Mesothelial cell of epicardium (in vitro differentiated cells): ENCODE measurements at places on chromosomes 11 and 22.

GRCh38 chr11:117218133-117218915 is 13.5 kb downstream of the PCSK7 start:
- DNase-seq, result no peak

DNA sequence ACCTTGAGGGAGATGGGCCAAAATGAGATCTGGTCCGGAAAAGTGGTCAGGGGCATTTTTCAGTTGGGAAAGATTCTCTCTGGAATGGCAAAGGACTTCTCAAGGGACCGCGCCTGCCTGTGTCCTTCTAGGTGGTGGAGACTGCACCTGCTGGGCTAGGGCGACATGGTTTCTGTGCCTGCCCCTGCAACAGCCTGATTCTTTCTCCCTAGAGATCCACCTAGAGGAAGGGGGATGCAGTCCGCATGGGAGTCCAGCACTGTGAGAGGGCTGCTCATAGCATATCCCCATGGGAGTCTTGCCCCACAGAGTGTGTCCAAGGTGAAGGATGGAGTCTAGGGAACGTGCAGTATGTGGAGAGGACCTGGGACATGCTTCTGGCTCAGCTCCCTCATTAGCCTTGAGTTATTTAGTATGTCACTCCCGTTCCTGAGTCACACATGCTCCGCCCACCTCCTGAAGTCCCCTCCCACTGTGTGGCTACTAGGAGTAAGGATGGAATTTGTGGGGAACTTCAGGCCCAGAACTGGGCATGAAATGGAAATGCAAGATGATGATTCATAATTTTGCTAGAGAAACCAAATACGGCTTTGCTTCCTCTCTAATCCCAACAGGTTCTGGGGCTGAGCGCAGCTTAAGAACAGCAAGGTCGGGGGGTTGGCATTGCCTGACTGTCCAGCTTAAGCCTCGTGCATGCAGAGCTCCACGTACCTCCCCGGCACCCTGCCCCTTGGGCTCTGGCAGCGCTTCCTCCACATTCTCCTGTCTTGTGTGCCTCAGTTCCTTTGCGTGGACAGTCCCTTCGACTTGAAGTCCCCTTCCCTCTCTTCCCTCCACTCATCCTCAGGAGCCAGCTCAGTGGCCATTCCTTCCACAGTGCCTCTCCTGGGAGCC is 35.0 kb downstream of the GRIK4 start:
- no peak for DNase-seq

GRCh38 chr22:49332691-49333090 is 495.0 kb downstream of the BRD1 start:
- DNase-seq, result no peak

GRCh38 chr11:122572592-122572991 is 82.9 kb upstream of the UBASH3B start:
- DNase-seq, result no peak

GRCh38 chr22:38981005-38981991 is 849 bp upstream of the APOBEC3B start:
- DNase-seq, result no peak

DNA sequence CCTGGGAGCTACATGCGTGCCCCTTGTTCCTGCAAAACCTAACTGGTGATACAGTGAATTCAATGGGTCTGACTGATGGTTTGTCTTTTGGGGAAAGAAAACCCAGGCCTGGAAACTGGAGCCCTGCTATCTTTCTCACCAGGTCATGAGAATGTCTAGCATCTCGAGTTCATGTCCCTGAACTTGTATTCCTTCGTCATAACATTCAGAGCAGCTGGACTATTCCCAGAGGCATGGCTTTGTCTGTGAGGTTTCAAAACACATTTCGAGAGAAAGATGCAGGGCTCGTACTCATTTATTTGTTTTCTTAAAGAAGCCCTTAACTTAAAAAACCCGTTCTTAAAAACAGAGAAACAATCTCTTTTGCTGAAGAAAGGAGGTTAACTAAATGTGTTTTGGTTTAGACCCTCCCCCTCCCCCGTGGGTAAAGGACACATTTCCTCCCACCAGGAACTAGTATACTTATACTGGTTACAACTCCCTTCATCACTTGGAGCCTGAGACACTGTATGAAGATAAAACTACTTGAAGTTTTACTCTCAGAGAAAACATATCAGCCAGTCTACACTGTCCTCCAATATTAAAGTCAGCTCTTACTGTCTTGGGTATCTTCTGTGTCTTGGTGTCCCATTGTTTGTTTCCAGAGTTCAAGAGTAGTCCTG is 43.2 kb downstream of the ME3 start:
- no peak for DNase-seq

DNA sequence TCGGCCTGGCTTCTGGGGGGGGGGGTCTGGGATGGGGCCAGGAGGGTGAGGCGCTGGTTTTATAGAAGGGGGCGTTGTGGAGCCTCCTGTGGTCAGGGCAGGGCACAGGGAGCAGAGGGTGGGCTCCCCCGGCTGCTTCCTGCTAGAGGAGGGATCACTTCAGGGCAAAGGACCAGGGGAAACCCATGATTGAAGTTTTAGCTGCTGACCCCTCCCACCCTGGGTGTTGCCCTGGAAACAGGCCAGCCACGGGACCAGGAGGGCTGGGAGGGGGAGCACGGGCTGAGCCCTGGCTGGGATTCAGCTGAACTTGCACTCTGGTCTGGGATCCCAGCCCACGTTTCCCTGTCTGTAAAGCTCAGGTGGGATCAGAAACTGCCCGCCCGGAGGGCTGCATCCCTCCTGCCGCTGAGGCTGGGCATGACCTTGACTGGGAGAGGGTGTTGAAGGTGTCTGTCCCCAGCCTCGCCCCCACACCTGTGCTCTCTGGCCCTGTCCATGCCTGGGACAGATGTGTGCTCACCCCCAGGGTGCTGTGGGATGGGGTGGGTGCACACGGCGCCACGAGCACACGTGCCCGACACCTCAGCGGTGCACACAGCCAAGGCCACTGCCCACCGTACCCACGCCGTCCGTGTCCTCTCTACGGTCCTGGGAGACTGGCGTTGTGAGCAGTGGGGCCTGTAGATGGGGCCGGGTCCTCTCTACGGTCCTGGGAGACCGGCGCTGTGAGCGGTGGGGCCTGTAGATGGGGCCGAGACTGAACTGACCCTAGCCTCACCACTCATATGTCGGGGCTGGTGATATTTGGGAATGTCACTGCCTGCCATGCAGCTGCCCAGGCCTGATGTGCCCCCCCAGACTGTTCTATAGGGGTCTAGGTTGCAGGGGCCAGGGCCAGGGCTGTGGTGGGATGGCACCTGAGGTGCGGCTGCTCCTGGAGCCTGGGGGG is 2.3 kb downstream of the TSPAN4 start:
- peak; percentile 59 for DNase-seq

- DNase-seq, result no peak
Measured at GRCh38 chr11:4125141-4125540, 30.5 kb downstream of the RRM1 start.

DNA sequence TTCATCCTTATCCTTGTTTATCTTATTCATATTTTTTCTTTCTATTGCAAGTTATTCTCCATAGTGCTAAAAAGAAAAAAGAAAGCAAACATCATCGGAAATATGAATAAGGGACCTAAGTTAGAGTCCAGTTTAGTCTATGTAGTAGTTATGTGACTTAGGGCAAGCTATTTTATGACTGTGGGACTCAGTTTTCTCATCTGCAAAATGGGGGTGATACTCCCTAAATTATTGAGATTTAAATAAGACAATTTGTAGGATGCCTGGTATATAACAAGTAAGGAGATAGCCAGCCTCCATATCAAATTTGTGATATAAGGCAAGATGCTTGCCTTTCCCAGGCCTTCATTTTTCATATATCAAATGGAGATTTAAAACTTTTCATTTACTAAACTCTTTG is 69.5 kb downstream of the MAML2 start:
- no peak for DNase-seq

DNA sequence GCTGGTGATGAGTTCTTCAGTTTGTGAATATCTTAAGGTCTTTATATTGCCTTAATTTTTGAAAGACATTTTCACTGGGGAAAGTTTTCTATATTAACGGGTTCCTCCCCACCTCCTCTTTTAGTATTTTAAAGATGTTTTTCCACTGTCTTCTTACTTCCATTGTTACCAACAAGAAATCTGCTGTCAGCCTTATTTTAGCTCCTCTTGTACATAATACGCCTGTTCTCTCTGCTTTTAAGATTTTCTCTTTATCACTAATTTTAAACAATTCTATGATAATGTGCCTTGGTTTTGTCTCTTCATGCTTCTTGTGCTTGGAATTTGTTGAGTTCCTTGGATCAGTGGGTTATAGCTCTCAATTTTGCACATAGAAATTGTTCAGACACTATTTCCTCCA is 280.4 kb downstream of the DCDC1 start:
- no peak for DNase-seq

DNA sequence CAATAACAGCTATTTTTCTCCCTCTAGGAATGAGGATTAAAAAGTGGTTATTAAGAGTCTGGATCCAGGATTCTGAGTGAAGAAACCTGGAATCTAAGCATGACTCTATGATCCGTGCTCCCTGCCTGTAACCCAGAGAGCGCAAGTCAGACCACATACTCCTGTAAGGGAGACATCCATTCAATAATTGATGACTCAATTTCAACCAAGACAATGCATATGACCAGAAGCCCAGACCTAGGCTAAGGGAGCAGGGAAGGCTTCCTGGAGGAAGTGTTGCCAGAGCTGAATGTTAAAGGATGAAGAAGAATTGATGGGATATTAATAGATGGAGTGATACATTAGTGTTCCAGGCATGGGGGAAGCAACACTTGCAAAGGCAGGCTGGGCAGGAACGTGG is 13.8 kb upstream of the PAMR1 start:
- no peak for DNase-seq

- no peak for DNase-seq
Measured at GRCh38 chr11:12243486-12243885, 133.1 kb downstream of the MICAL2 start.

GRCh38 chr11:82790723-82791484 is 57.2 kb upstream of the FAM181B start:
- DNase-seq, result no peak

- DNase-seq, result no peak
Measured at GRCh38 chr11:108698844-108699642, 34.2 kb downstream of the DDX10 start.

DNA sequence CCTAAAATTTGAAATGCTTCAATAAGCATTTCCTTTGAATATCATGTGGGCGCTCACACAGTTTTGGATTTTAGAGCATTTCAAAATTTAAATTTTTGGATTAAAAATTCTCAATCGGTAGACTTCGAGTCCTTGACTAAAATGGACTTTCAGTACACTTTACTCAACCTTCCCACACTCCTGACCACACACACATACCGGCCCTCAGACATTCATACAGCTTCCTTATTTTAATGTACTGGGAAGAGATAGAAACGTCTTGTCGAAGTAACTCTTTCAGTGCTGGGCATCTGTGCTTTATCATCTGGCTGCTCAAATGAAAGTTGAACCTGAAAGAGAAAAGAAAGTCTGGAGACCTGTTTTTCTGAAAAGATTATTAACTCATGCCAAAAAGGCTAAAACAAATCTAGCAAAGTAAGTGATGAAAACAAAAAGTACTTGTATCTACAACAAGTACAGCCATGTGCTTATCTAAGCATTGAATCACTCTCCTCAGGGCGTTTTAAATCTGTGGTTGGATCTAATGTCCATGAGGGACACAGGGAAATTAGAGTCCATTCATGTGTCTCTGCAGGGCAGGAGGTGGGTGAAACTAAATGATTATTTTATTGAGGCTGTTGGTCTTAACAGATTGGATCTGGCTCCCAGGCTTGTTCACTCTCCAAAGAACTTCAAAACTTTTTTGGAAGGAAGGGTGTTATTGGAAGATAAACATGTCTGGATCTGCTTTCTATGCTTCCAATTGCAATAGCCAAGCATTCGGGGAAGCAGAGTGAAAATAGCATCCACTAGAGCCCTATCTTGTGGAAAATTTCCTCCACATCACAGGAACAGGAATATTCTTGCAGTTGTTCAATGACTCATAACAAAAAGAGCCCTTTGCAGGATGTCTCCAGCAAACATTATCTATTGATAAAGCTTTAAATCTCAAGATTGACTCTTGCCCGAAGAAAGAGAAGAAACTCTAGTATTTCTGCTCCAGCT is 47.0 kb downstream of the CARD18 start:
- DNase-seq, result no peak

- DNase-seq, result no peak
Measured at GRCh38 chr11:30128269-30128932, 102.4 kb upstream of the FSHB start.

- DNase-seq, result no peak
Measured at GRCh38 chr22:35821654-35822053, 104.0 kb downstream of the APOL5 start.

DNA sequence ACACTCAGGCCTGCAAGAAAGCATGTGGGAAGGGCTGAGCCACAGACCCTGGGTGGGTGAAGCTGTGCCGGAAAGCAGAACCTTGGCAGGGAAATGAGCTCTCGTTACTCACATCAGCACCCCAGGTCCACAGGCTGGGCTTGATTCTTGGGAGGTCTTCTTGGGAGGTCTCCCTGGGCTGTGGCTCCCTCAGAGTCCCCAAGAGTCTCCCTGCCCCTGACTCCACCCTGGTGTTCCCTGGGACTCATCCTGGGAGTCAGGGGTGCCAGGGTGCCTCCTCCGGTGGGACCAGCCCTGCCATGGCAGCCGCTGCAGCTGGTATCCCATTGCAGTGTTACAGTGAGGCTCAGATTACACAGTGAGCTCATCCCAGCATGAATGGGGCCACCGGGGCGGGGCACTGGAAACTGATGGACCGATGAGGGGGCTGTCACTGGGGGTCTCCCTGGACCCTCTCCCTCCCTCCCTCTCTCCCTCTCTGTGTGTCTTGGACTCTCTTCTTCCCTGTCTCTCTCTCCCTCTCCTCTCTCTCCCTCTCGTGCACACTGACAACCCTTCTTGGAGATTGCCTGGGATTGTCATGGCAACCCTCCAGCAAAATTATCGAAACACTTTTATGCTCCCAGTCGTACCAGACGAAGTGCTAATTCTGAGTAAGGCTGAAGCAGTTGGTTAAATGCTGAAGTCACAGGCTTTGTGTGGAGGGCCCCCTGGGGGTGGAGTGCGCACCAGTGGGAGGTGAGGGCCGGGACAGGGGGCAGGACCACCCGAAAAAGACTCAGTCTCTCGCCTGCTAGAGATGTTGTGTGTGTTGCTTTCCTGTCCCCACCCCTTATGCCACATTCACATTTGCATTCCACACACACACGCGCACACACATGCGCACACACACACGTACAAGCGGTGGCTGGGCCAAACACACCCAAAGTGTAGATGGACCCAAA is 8.6 kb upstream of the C11orf96 start:
- no peak for DNase-seq

GRCh38 chr11:133929401-133930052 is 27.2 kb downstream of the IGSF9B start:
- no peak for DNase-seq

GRCh38 chr11:77589181-77589520 is 602 bp upstream of the AQP11 start:
- no peak for DNase-seq
